ENCODE measurements at places on chromosomes 3 and 15. TPM values are rescaled to one million over a fixed set of nuclear protein-coding genes. Genes with fewer than 3 reads are reported as not detected.

DNA sequence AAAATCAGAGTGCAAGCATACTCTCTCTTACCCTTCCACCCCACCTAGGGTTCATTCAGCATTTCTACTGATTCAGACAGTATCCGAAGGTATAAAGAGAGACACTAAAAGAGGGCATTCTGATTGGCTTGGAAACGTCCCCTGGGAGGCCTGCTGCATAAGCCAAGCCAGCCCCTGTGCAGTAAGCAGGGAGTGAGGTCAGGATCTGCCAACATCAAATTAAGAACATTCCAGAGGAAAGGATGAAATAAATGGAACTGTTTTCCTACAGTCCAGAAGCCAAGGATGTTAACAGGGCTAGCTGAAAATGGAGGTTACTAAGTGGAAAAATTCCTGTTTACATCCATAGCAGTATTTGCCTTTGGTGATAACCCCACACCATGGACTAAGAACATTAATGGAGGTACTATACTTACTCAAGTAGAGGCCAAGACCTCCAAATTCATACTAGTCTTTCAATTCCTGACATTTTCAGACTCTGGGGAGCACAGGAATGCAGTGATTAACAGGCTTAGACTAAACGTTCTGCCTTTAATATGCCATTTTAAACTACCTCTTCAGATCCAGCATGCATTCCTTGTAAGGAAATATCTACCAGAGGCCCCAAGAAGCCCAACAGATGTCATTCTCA, 34.5 kb downstream of the NPTN start:
- DNase-seq: peak; percentile 33

DNA sequence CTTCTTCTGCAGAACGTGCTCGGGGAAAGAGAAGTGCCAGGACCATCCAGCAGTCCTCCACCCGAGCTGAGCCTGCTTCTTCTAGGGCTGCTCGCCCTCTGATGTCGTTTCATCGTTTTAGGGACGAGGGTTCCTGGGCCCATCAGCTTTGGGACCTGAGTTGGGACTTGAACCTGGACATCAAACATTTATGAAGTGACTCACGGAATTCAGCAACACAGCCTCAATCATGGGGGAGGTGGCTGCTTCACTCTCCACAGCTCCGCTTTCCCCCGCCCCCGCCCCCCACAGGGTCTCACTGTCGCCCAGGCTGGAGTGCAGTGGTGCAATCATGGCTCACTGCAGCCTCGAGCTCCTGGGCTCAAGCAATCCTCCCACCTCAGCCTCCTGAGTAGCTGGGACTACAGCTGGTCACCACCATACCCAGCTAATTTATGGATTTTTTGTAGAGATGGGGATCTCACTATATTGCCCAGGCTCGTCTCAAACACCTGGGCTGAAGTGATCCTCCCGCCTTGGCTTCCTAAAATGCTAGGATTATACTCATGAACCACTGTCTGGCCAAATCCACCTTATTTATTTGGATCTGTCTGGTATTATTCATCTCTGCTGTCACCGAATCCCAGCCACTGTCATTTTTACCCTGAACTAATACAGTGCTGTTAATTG, 725 bp upstream of the SCAMP2 start:
- no peak for DNase-seq

- DNase-seq: no peak
Measured at GRCh38 chr3:195815169-195815771, 3.5 kb upstream of the MUC4 start.

- DNase-seq: no peak
Measured at GRCh38 chr15:97867870-97868269, 92.6 kb upstream of the ARRDC4 start.

DNA sequence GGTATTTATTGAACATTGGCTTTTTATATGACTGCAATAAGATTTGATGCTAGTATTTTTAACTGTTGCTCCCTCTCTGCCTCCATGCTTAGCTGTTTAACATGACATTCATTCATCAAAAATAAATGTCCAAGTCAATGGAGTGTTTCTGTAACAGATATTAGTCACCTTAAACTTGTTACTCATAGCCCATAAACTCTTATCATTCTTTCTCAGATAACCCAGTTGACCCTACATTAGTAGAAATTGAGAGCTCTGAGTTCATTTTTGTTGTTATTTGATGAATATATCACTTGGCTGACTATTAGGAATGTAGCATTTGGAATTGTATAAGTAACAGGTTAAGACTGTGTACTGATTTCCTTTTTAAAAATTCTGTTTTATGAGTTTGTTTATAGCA, 201.1 kb downstream of the UBE2E2 start:
- DNase-seq: no peak

DNA sequence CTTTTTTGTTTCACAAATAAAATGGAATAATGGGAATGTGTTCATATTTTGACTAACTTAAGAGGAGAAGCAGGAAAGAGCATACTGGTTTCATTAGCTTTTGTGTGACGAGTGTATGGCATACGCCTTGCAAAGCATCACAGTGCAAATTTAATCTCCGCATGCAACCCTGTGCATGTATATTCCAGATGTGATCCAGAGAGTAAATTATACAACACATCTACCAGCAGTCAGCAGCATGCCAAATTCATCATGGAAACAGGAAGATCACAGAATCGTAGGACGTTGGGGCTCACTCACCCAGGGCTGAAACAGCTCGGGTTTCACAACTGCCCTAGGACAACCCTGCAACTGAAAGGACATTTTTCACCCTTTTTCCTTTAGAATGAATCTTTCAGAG, 53.4 kb downstream of the ADAMTS9 start:
- no peak for DNase-seq

- DNase-seq: no peak
Measured at GRCh38 chr15:25739687-25740121, 123.4 kb downstream of the ATP10A start.

- DNase-seq: peak; percentile 80
Measured at GRCh38 chr15:24956111-24956838, 1.5 kb downstream of the SNRPN start.

DNA sequence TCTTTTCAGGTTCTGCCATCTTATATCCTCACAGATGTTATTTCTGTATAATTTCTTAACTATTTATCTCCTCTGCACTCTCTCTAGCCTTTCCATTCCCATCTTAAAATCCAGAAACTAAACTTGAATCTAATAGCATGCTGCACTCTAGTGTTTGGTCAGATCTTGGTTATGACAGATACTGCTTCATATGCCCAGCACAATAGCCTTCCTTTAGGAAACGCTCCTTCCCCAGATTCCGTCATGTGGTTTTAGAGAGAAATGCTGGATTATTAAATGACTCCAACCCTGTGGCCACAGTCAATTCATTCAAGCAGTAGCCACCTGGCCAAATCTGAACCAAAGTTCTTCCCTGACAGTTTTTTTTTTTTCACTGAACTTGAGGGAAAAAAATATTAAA, 19.4 kb downstream of the RASGRP1 start:
- DNase-seq: no peak

- no peak for DNase-seq
Measured at GRCh38 chr15:84649706-84650105, 4.4 kb downstream of the WDR73 start.

- no peak for DNase-seq
Measured at GRCh38 chr15:33894193-33894592, 74.1 kb upstream of the CHRM5 start.

GRCh38 chr3:57826245-57826951, 70.3 kb downstream of the SLMAP start:
- no peak for DNase-seq

GRCh38 chr3:52283306-52283705, 4.3 kb upstream of the GLYCTK start:
- no peak for DNase-seq

GRCh38 chr3:45067941-45068340, 41.8 kb downstream of the CLEC3B start:
- DNase-seq: no peak

DNA sequence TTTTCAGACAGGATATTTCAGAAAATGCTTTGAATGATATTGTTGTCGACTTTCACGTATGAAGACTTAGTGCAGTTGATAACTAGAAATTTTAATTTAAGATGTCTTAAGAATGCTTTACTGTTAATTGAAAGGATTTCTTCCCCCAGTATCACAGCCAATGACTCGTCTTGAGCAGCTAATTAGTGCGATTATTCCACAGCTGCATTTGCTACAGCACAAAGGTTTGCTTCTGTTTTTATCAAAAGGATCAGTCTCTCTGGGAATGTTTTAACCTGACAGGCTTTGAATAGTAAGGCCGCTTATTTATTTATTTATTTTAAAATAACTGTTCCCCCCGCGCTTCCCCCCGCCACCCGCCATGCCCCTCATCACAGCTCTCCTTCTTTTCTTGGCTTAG, 123.5 kb upstream of the SAMMSON start:
- DNase-seq: no peak

DNA sequence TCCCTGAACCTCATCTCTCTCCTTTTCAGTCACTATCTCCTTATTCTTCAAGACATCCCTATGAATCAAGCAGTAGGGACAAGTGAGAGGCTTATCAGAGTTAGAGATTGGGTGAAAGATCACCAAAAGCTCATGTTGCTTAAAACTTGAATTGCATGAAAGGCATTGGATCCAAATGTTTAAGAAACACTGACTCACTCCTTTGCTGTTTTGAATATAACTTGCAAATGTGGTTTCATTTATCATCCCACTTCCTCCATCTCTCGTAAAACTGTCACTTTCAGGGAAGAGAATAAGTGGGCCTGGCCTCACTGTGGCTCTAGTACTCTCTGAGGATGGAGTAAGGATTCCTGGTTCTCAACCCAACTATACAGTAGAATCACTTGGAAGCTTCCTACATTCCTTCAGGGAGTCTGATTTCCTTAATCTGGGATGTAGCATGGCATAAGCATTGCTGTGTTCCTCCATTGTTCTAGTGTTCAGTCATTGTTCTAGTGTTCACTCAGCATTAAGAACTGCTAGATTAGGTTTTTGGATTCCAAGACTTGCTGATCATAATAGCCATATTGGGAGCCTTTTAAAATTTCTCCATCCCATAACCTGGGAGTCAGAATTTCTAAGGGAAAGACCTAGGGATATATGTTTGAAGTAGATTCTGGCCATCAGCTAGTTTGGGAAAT, 171.8 kb downstream of the TMEM108 start:
- DNase-seq: no peak

GRCh38 chr3:39814007-39814406, 4.6 kb downstream of the MYRIP start:
- DNase-seq: no peak

- DNase-seq: no peak
Measured at GRCh38 chr15:77511869-77512268, 91.2 kb downstream of the HMG20A start.

DNA sequence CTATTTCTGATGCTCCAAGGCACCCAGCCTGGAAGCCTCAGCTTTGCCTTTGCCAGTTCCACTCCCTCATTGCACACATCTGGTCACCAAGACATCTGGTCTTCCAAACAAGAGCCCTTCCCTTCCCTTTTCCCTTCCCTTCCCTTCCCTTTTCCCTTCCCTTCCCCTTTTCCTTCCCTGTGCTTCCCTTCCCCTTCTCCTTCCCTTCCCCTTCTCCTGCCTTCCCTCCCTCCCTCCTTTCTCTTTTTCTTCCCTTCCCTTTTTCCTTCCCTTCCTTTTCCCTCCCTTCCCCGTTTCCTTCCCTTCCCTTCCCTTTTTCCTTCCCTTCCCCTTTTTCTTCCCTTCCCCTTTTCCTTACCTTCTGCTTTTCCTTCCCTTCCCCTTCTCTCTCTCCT, 2.4 kb upstream of the CGNL1 start:
- DNase-seq: no peak

DNA sequence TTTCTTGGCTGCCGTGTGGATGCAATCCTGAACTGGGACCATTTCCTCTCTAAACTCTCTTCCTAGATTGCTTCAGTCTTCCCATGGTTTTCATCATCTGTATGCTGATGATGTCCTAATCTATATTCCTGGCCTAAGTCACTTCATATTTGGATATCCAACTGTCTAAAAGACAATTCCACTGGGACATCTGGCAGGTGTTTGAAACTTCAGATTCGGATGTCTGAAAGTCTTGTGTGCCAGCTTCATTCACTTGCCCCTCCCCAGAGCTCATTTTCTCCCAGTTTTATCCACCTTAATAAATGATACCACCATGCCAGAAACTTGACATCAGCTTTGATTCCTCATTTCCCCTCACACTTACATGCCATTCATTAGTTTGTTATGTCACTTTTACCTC, 134.9 kb upstream of the PTX3 start:
- DNase-seq: no peak

DNA sequence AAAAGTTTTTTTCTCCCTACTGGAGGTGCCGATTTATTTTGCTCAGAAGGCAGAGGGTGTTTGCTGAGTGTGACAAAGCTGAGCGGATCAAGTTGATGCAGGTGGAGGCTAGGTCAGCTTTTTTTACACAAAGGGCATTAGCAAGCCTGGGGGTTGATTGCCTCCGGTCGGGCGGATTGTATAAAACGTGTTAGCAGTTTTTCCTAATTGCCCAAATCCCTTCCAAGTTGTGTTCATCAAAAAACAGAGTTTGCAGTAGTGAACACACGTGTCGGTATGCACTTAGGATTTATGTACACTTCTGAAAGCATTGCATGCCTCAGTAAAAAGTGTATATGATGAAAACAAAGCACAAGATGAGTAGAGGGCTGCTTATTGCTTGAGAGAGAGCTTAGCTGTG, 2.6 kb downstream of the GPR160 start:
- DNase-seq: no peak

DNA sequence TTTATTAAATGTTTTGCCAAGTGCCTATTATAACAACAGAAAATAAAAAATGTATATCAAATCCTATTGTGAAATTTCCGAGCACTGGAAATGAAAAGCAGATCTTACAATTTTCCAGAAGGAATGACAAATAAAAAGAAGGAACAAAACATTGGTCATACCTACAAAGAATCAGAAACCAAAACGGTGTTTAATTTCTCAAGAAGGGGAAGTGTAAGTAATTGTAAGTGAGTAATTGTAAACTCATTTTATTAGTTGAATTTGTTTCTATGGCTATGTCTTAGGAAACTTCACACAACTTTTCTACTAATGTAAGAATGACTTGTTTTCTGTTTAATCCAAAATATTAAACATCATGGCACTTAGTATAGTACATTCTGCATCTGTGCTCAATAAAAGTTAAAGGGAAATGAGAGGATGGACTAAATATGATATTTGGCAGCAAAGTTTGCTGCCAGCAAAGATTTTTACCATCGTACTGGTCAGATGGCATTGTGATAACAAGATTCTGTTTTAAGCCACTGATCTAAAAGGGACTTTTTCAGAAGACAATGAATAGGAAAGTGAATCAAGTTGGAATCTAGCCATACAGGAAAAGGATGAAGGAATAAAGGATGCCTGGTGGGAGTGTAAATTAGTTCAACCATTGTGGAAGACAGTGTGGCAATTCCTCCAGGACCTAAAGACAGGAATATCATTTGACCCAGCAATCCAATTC, 232.4 kb downstream of the NFKBIZ start:
- no peak for DNase-seq

Gene GATA2
- 3.6 TPM for total RNA-seq

Gene PPM1M
- 7.8 TPM for total RNA-seq

Gene RCCD1
- total RNA-seq: 11.5 TPM

Gene INSYN1
- 86.6 TPM for total RNA-seq

Gene TPRG1
- 1.3 TPM for total RNA-seq

Gene BCL2A1
- total RNA-seq: not detected

Gene NEIL1
- 11.8 TPM for total RNA-seq

Gene FETUB
- total RNA-seq: not detected

Data from glutamatergic neuron (in vitro differentiated cells).